ENCODE measurements at places on chromosomes 5 and 9. TPM values are rescaled to one million over a fixed set of nuclear protein-coding genes. Genes with fewer than 3 reads are reported as not detected.

PCDHGA6 gene
- 2.2 TPM for total RNA-seq

SLC6A3 gene
- total RNA-seq, result not detected

CCNI2 gene
- total RNA-seq, result 0.51 TPM

DAB2 gene
- 129 TPM for total RNA-seq

TRMT10B gene
- 2.0 TPM for total RNA-seq

EMB gene
- total RNA-seq, result 0.05 TPM

PPP2CA gene
- total RNA-seq, result 132 TPM

DMRTA1 gene
- total RNA-seq, result 0.05 TPM

C9orf153 gene
- 0.14 TPM for total RNA-seq

CCDC69 gene
- 5.4 TPM for total RNA-seq

SEMA6A gene
- total RNA-seq, result 21.1 TPM

ACTBL2 gene
- 0.17 TPM for total RNA-seq

DBH gene
- not detected for total RNA-seq

KCNIP1 gene
- total RNA-seq, result 20.8 TPM

FAM221B gene
- total RNA-seq, result not detected

CDX1 gene
- not detected for total RNA-seq

GDNF gene
- not detected for total RNA-seq

PCDHB10 gene
- total RNA-seq, result 0.70 TPM

FCN1 gene
- total RNA-seq, result not detected

PKN3 gene
- 12.9 TPM for total RNA-seq

PCDHGA12 gene
- total RNA-seq, result 4.1 TPM

PCDHA9 gene
- under 0.01 TPM for total RNA-seq

BNC2 gene
- 8.6 TPM for total RNA-seq

DIRAS2 gene
- total RNA-seq, result 1.0 TPM

NTRK2 gene
- total RNA-seq, result 0.05 TPM

NRARP gene
- total RNA-seq, result 82.2 TPM
